ENCODE measurements at places on chromosomes 13 and 19. TPM values are rescaled to one million over a fixed set of nuclear protein-coding genes. Genes with fewer than 3 reads are reported as not detected.

The ZNF30 gene
- total RNA-seq, result 16.2 TPM

The SPRY2 gene
- total RNA-seq, result 64.7 TPM

The SHC2 gene
- 22.5 TPM for total RNA-seq

The RASAL3 gene
- total RNA-seq, result 0.82 TPM

The KIR2DL4 gene
- total RNA-seq, result not detected

The OR7G1 gene
- not detected for total RNA-seq

The ZNF813 gene
- total RNA-seq, result 8.0 TPM

The TICAM1 gene
- 3.7 TPM for total RNA-seq

The PPP2R1A gene
- total RNA-seq, result 297 TPM

The CBY2 gene
- not detected for total RNA-seq

The FAM216B gene
- 0.55 TPM for total RNA-seq

The ZNF675 gene
- total RNA-seq, result 34.1 TPM

The OR7D2 gene
- total RNA-seq, result not detected
